Pancreas (tissue), 10 donors: ENCODE measurements at places on chromosomes 6 and 20.

GRCh38 chr6:15441215-15441868, 195.5 kb downstream of the JARID2 start:
- no peaks in the 10 kb centered on the region for H3K36me3 ChIP-seq
- H3K27me3 ChIP-seq = no peaks in the 10 kb centered on the region
- no peak overlapping the region for H3K4me3 ChIP-seq
- H3K27ac ChIP-seq = no peak overlapping the region

DNA sequence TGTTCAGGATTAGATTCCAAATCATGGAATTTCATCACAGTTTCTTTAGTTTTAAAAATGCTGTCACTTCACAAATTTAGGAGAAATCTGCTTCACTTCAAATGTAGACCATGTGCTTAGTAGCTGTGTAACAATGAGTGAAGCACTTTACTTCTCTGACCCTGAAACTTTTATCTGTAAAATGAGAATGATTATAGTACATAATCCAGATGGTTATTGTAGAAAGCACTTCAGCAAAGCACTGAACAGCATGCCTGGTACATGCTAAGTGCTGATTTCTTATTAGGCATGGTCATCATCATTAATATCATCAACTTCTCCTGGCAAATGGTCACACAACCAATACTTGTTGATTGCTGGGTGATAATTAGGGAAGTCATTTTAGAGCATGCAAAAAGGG, 705.0 kb downstream of the EPHA7 start:
- H3K36me3 ChIP-seq = no peaks in the 10 kb centered on the region
- no peak overlapping the region for H3K4me3 ChIP-seq
- H3K27ac ChIP-seq = no peak overlapping the region
- no peaks in the 10 kb centered on the region for H3K4me1 ChIP-seq
- H3K27me3 ChIP-seq = no peaks in the 10 kb centered on the region

GRCh38 chr6:89554106-89554505, 84.4 kb downstream of the LYRM2 start:
- no peaks in the 10 kb centered on the region for H3K27me3 ChIP-seq
- DNase-seq = no peak
- H3K27ac ChIP-seq = no peak overlapping the region
- H3K36me3 ChIP-seq = no peaks in the 10 kb centered on the region

DNA sequence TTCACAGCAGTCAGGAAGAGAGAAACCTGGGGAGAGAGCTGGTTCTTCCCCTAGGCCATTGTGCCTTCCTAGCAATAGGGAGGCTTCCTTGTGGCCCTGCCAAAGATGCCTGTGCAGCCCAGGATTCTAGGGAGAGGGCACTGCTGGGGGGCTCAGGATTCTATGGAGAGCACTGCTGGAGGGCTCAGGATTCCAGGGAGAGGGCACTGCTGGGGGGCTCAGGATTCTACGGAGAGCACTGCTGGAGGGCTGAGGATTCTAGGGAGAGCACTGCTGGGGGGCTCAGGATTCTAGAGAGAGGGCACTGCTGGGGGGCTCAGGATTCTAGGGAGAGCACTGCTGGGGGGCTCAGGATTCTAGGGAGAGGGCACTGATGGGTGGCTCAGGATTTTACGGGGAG, 25.8 kb downstream of the EDN3 start:
- no peak for DNase-seq
- H3K4me3 ChIP-seq = no peak overlapping the region
- no peaks in the 10 kb centered on the region for H3K36me3 ChIP-seq
- H3K4me1 ChIP-seq = no peaks in the 10 kb centered on the region
- H3K27me3 ChIP-seq = no peaks in the 10 kb centered on the region
- no peak overlapping the region for H3K27ac ChIP-seq

- H3K27me3 ChIP-seq = no peaks in the 10 kb centered on the region
- no peak overlapping the region for H3K27ac ChIP-seq
- no peak overlapping the region for H3K4me3 ChIP-seq
- no peak for DNase-seq
These were observed 90.7 kb downstream of the CD24 start for GRCh38 chr6:106883808-106884262.

- H3K36me3 ChIP-seq = no peaks in the 10 kb centered on the region
- DNase-seq = no peak
- no peak overlapping the region for H3K4me3 ChIP-seq
- no peak overlapping the region for H3K27ac ChIP-seq
- peaks cover 6% of the 10 kb centered on the region for H3K27me3 ChIP-seq
These were observed 605 bp downstream of the COX4I2 start for GRCh38 chr20:31638317-31638716.

DNA sequence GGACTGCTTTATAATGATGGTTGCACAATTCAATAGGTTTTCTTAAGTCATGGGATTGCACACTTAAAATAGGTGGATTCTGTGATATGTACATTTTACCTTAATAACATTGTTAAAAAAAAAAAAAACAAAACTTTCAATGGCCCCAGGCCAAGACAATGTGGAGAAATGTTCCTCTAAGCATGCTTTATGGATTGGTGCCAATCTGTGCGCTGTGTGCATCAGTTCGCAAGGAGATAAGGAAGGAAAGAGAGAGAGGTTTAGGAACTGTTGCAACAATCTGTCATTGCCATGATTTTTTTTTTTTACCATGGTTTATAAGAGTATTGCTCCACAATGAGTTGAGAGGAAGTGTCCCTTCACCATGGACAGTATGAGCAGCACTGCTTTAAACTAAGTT, 399.6 kb downstream of the PTPRT start:
- no peaks in the 10 kb centered on the region for H3K4me1 ChIP-seq
- H3K4me3 ChIP-seq = no peak overlapping the region
- no peak overlapping the region for H3K27ac ChIP-seq
- H3K36me3 ChIP-seq = no peaks in the 10 kb centered on the region
- H3K27me3 ChIP-seq = no peaks in the 10 kb centered on the region
